GM13976 (cell line): ENCODE measurements at places on chromosomes 16 and 17.

- no peak for DNase-seq
These were observed at the start of gene TMC5 for GRCh38 chr16:19417640-19418039. Gene TMC5, plus strand, starts transcription at chr16:19417883. Its CDS starts 22,156 bp downstream, at chr16:19440039.

DNA sequence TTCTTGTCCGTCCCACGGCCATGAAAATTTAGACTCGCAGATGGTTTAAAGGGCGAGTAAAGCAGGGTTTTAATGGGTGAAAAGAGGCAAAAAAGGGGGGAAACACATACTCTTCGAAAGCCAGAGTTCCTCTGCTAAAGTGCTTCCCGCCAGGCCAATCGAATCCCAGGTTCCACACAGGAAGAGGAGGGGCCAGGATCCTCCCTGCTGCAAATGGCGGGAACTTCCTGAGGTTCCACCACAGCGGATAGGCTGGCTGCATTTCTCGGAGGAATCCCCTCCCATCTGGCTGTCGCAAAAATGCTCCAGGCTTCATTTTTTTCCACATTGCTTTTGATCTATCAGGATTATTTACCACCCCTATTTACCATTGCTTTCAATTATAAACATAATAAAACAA is 670.1 kb upstream of the CA10 start:
- no peak for DNase-seq

DNA sequence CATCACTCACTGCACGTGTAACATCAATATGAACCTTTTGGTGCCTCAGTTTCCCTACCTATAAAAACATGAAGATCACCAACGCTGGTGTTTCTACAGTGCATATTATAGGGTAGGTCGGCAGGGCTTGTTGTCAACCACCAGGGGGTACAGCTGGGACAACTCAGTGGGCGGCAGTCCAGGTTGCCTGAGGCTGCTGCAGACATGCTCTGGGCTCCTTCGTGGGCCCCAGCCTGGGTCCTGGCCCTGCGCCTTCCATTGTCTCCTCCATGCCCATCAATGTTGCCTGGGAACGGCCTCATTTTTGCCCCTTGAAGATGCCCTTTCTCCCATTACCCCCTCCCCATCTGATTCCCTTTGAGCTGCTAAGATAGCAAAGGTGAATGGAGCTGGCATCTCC is 89.8 kb downstream of the GSG1L start:
- DNase-seq = no peak

GRCh38 chr16:85514598-85515318 is 98.4 kb upstream of the GSE1 start:
- no peak for DNase-seq

DNA sequence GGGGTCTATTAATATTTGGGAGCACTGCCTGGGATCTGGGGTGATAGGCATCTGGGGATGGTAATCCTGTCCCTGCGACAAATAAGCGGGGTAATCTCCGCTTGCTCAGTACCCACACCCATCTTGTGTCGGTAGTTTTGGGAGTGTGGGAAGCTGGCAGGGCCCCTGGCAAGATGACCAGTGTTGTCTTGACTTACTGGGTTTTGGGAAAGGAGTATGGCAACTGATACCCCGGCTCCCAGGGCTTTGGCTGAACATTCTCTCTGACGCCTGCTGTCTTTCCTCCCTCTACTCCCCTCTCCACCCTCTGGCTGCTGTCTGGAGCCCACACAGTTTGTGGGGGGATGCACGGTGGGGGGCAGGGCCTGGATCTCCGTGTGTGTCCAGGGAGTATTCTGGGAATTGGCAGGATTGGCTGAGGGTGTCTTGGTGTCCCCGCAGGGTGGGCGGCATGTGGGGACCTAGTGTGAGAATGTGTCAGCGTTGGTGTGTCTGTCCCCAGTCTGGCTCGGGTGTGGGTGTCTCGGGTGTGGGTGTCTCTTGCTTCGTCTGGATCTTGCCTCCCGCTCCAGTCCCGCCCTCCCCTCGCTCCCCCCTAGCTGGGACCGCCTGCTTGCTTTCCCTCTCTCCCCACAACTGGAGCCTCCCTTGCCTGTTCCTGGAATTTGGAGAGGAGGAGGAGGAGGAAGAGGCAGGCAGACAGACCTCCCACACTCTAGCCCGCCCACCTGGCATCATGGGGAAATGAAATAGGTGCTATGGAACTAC is 12.0 kb downstream of the RARA start:
- no peak for DNase-seq
